ENCODE measurements at places on chromosomes 3 and 15.
A peak's percentile ranks its signal among the peaks of the same experiment; 100 is the strongest.

GRCh38 chr15:76418352-76419140 is 82.0 kb downstream of the ISL2 start:
- H3K4me3 ChIP-seq: no peak overlapping the region
- no peak for DNase-seq
- no peak overlapping the region for H3K27ac ChIP-seq
- no peaks in the 10 kb centered on the region for H3K4me1 ChIP-seq
- H3K36me3 ChIP-seq: no peaks in the 10 kb centered on the region
- no peaks in the 10 kb centered on the region for H3K27me3 ChIP-seq

DNA sequence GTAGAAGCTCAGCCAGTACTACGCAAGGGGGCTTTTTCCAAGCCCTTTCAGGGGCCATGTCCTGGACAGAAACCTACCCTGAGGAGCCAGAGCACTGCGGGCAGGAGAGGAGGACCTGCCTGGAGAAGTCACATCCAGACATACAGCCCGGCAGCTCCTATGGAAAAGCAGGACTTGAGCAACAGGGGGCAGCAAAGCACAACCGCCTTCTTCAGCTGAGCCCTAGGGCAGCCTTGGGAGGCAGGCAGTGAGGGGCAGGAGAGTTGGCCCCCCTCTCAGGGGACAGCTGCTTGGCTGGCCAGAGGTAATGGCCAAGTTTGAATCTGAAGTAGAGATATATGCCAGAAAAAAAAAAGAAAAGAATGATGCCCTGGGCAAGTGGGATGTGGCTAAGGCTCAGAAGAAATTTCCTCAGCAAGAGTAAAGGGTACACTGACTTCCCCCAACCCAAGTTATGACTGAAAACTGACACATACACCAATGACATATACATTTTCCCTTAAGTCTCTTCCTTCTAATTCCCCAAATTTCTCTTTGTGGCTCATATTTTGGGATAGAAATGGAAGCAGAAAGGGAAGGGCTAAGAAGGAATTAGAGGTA is 56.9 kb downstream of the CYP19A1 start:
- no peak overlapping the region for H3K27ac ChIP-seq
- no peaks in the 10 kb centered on the region for H3K36me3 ChIP-seq
- peaks cover 16% of the 10 kb centered on the region for H3K27me3 ChIP-seq
- H3K4me1 ChIP-seq: peaks cover 5% of the 10 kb centered on the region

- peaks cover 15% of the 10 kb centered on the region for H3K4me1 ChIP-seq
- peaks cover 7% of the 10 kb centered on the region for H3K27me3 ChIP-seq
- peak overlapping the region; percentile 7 for H3K4me3 ChIP-seq
- no peak for DNase-seq
These were observed 229.8 kb downstream of the LRTM1 start for GRCh38 chr3:54698054-54698453.

DNA sequence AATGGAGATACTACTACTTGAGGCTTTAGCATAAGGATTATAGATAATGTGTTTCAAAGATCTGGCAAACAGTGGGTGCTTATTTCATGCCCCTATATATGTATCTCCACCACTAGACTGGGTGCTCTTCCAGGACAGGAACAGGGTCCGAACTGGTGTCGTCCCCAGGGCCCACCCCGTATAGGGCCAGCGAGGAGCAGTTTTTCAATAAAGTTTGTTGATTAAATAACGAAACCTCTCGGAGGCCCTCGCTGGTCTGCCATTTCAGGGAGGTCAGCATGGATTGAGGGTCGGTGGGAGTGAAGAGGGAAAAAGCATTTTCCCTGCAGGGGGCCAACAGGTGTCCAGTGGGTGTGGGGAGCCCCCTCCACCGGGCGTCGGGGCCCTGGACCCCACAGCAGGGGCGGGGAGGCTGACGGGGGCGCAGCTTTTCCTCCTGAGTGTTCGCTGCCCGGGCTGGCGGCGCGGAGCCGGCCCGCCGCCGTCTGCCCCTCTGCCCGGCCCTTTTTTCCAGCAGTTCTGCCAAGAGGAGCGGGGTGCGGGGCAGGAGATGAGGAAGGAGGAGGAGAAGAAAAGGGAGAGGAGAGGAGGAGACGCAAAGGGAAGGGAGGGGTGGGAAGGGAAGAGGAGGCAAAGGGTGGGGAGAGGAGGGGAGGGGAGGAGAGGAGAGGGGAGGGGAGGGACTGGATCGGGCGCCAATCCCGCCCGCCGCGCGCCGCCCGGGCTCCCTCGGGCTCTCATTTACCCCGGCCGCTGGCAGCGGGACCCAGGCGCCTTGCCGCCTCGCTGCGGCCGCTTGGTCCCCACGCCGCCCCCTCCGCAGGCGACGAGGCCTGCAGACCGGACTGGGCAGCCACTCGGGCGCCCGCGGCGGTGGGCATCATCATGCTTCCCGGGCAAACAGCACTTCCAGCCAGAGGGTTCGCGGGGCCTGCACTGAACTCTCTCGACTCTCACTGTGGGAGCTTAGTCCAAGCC is 66.3 kb downstream of the ISG20 start:
- peak overlapping the region; percentile 82 for H3K4me3 ChIP-seq
- H3K27me3 ChIP-seq: peaks cover 68% of the 10 kb centered on the region
- peaks cover 10% of the 10 kb centered on the region for H3K4me1 ChIP-seq
- no peak for DNase-seq
- H3K27ac ChIP-seq: no peak overlapping the region

DNA sequence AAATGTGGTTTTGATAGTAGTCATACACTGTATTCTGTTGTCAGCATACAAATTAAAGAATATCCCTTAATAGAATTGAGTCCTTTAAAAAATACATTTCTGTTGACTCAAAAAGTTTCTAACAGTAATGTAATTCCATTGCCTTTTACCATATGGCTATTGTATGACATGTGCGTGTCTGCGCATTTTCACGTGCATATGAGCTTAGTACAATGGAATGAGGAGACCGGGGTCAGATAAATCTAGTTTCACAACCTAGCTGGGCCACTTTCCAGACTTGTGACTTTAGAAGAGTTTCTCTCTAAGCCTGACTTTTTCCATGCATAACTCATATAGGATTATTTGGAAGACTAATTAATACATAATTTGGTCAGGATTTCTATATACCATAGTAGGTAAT is 38.7 kb downstream of the ZBTB38 start:
- peaks cover 34% of the 10 kb centered on the region for H3K36me3 ChIP-seq
- H3K4me3 ChIP-seq: no peak overlapping the region
- no peak for DNase-seq
- H3K27ac ChIP-seq: peak overlapping the region; percentile 20
- H3K27me3 ChIP-seq: no peaks in the 10 kb centered on the region

DNA sequence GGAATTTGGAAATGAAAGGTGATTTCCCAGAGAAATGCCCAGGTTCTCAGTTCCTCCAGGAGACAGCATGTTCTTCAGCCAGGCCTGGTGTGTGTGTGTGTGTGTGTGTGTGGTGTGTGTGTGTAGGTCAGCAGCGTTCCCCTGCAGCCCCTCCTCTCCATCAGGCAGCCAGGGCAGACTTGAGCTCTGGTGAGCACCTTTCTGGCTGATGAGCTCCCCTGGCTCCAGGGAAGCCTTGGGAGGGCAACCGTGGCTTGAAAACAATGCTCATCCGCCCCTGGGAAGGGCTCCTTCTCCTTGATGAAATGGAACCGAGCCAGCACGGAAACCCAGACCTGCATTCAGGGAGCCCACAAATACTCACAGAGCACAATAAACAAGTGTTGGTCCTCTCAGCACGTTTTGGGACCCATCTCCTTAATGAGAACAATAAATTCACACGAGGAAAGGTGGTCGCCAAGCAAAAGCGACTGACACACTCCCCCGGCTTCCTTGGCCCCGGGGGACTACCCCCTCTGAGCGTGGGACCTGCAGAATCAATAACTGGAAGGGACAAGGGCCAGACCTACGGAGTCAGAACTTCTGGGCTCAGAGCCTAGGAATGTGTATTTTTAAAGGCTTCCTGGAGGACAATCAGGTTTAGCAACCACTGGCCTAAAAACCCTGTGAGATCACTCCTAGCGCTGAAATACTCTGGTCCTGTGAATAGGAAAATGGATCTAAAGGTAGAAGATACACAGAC is 38.6 kb upstream of the HES1 start:
- peaks cover 61% of the 10 kb centered on the region for H3K4me1 ChIP-seq
- no peaks in the 10 kb centered on the region for H3K27me3 ChIP-seq
- H3K27ac ChIP-seq: no peak overlapping the region
- H3K4me3 ChIP-seq: no peak overlapping the region

GRCh38 chr15:39269352-39269751 is 311.5 kb upstream of the THBS1 start:
- H3K27ac ChIP-seq: no peak overlapping the region
- DNase-seq: no peak
- H3K36me3 ChIP-seq: no peaks in the 10 kb centered on the region
- H3K4me1 ChIP-seq: peaks cover 1% of the 10 kb centered on the region

DNA sequence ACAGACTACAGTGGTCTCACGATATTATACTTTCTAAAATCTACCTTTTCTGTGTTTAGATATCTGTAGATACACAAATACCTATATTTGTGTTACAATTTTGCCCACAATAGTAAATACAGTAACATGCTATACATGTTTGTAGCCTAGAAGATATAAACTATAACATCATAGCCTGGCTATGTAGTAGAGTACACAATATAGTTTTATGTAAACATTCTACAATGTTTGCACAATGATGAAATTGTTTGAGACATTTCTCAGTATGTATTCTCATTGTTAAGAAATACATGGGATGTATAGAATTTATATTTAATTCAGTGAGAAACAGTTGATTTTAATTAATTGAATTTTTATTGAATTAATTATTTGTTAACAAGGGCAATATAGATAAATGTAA is 1367.0 kb downstream of the OTOL1 start:
- no peak overlapping the region for H3K27ac ChIP-seq
- H3K4me3 ChIP-seq: no peak overlapping the region
- H3K27me3 ChIP-seq: no peaks in the 10 kb centered on the region
- no peaks in the 10 kb centered on the region for H3K36me3 ChIP-seq

DNA sequence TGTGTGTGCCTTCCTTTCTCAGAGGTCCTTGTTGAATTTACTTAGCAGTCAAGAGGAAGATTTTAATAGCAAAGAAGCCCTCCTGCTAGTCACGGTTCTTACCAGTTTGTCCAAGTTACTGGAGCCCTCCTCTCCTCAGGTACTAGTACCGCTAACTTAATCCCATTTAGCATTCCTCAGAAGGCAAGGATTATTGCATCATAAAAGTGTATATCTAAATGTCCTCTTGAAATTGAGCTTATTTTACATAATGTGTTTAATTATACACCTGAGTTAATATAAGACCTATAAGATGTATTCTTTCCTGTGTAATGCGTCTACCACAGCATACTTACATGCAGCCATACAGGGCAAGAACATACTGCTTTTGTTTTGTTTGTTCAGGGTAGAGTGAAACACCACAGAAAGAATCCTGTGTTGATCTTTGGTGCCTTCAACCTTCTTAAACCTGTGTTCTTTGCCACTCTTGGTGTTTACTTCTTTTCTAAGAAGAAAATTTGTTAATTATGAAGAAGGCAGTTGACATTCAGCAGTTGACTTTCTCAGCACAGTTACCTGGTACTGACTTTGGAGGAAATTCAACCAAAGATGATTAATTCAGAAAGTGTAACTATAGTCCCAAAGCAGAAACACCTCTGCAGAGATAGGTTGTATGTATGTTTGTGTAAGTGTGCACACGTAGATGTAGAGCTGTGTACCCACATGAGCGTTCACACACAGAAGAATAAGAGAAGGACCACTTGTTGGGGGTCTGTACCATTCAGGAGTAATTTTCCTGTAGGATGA is 33.1 kb downstream of the POLG start:
- H3K27ac ChIP-seq: no peak overlapping the region
- DNase-seq: no peak
- no peaks in the 10 kb centered on the region for H3K4me1 ChIP-seq
- no peak overlapping the region for H3K4me3 ChIP-seq

DNA sequence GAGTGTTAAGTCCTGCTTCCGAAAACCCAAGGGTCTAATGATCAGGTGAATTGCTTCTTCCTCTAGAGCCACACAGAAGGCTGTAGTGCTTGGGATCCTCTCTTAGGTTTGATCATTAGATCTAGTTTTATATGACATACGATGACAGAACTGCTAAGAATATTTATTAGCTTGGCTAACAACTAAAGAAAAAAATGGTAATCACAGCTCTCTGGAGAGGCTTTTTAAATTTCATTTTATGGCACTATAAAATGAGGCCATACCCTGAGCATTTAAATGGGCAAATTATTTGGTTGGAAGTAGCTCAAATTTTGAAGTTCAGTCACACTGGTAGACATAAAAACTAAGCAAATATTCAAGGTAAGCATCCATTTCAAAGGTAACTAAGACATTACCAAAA is 482.5 kb upstream of the WNT5A start:
- peaks cover 4% of the 10 kb centered on the region for H3K27me3 ChIP-seq
- H3K27ac ChIP-seq: no peak overlapping the region
- no peak for DNase-seq

- H3K4me3 ChIP-seq: no peak overlapping the region
- no peaks in the 10 kb centered on the region for H3K4me1 ChIP-seq
- H3K27ac ChIP-seq: no peak overlapping the region
- no peaks in the 10 kb centered on the region for H3K36me3 ChIP-seq
- no peak for DNase-seq
These were observed 65.2 kb upstream of the TRA2B start for GRCh38 chr3:186002884-186003472.

Data from type B pancreatic cell (in vitro differentiated cells).